ENCODE measurements at places on chromosomes 4 and X.

DNA sequence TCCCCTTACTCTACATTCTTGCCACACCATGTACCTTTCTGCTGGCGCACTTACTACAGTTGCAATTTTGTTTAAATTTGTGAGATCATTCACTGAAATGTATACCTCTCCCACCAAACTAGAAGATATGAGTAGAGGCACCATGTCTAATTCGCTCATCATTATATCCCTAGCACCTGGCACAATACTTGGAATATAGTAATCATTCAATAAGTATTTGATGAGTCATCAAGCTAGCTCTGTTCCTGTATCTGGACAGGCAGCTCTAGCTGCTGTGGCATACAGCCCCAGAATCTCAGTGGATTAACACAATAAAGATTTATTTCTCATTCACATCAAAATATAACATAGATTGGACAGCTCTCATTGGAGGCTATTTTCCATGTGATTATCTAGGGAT lies 245.9 kb downstream of the IDS start:
- H3K4me1 ChIP-seq = no peaks in the 10 kb centered on the region
- no peak for DNase-seq
- H3K27ac ChIP-seq = no peak overlapping the region

GRCh38 chrX:43840265-43840664 lies 42.0 kb downstream of the MAOB start:
- no peaks in the 10 kb centered on the region for H3K36me3 ChIP-seq
- H3K4me3 ChIP-seq = no peak overlapping the region
- no peaks in the 10 kb centered on the region for H3K27me3 ChIP-seq
- no peak overlapping the region for H3K27ac ChIP-seq
- H3K4me1 ChIP-seq = no peaks in the 10 kb centered on the region

- no peaks in the 10 kb centered on the region for H3K36me3 ChIP-seq
- H3K4me1 ChIP-seq = no peaks in the 10 kb centered on the region
- no peaks in the 10 kb centered on the region for H3K27me3 ChIP-seq
- H3K4me3 ChIP-seq = no peak overlapping the region
- no peak overlapping the region for H3K27ac ChIP-seq
- DNase-seq = peak; percentile 73
Observed at GRCh38 chr4:7987148-7987989, 47.7 kb upstream of the AFAP1 start.

- H3K4me3 ChIP-seq = no peak overlapping the region
- H3K27me3 ChIP-seq = no peaks in the 10 kb centered on the region
- H3K27ac ChIP-seq = no peak overlapping the region
- DNase-seq = no peak
Observed at GRCh38 chr4:41586675-41587225, 48.8 kb downstream of the LIMCH1 start.

DNA sequence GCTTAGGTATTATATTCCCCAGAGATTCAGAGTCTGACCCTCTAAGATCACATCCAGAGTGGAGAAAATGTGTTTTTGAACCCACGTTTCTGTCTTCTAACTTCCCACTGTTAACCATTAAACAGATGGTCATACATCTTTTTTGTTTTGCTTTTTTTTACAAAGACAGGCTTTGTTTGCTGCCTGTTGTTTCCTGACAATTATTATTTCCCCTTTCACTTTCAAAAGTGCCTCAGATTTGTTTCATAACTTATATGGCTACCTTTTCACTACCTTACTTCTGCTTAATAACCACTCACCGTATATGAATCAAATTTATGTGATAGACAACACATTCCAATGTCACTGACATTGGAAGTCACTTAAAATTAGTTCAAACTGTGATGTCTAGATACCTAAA lies 142.2 kb downstream of the HS3ST1 start:
- no peak overlapping the region for H3K4me3 ChIP-seq
- H3K36me3 ChIP-seq = no peaks in the 10 kb centered on the region
- no peak for DNase-seq

DNA sequence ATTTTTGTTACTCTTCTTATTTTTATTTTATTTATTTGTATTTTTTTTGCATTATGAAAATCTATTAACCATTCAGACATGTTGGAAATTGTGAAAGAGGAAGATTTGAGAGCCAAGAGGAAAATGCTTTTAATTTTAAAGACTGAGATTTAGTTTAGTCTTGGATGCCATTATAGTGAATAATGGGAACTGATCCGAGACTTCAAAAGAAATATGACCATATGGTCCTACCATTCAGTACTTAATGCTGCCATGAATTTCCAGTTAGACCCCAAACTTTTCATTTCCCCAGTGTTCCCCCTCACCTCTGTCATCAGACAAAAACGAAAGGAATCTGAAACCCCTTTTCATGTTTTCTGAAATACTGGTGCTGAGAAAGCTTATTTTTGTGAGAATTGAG lies 95.5 kb downstream of the TENM3 start:
- DNase-seq = no peak
- no peak overlapping the region for H3K4me3 ChIP-seq
- H3K36me3 ChIP-seq = no peaks in the 10 kb centered on the region
- H3K27me3 ChIP-seq = no peaks in the 10 kb centered on the region
- no peaks in the 10 kb centered on the region for H3K4me1 ChIP-seq

DNA sequence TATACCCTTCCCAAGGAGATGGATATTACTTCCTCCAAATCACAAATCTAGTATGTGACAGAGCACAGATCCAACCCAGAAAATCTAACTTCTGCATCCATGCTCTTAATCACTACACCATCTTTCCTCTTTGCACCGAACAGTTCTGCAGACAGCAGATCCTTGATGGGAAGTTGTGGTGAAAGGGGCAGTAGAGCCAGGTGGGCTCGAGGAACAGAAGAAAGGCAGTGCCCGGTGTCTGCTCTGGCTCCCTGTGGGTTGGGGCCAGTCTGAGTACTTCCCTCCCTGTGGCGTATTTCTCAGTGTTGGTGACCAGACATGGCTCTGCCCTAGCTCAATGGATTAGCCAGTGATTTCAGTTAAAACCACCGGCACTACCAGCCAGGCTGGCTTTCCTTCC lies 15.3 kb downstream of the HOPX start:
- no peak for DNase-seq
- no peaks in the 10 kb centered on the region for H3K27me3 ChIP-seq
- H3K4me3 ChIP-seq = no peak overlapping the region

- no peaks in the 10 kb centered on the region for H3K4me1 ChIP-seq
- DNase-seq = no peak
- H3K36me3 ChIP-seq = no peaks in the 10 kb centered on the region
- H3K4me3 ChIP-seq = no peak overlapping the region
- no peak overlapping the region for H3K27ac ChIP-seq
Observed at GRCh38 chr4:11130195-11130970, 298.3 kb downstream of the HS3ST1 start.

Measured in uterus (tissue), 4 donors.